ENCODE measurements at places on chromosomes 5 and 9.

DNA sequence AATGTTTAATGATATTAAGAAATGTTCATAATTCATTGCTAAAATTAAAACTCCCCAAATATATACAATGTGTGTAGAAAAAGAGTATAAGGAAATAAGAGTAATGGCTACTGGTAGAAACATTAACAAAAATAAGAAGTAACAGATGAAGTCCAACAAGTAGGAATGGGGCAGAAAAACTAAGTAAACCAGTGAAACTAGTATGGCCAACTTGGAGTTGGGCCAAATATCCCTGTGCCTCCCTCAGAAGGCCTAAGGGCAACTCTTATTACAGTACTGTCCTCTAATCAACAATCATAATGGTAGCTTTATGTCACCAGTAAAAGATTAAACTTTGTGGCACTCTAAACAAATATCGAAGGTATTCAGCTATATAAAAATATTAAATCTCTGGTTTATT, 93.5 kb downstream of the SSBP2 start:
- DNase-seq, result no peak

- no peak for DNase-seq
Measured at GRCh38 chr5:74148321-74148720, 492.2 kb downstream of the ENC1 start.

GRCh38 chr9:13186091-13186490, 93.4 kb downstream of the MPDZ start:
- DNase-seq, result no peak

- no peak for DNase-seq
Measured at GRCh38 chr9:103152473-103152872, 157.3 kb downstream of the CYLC2 start.

- no peak for DNase-seq
Measured at GRCh38 chr9:75974016-75974766, 83.7 kb downstream of the PCSK5 start.

DNA sequence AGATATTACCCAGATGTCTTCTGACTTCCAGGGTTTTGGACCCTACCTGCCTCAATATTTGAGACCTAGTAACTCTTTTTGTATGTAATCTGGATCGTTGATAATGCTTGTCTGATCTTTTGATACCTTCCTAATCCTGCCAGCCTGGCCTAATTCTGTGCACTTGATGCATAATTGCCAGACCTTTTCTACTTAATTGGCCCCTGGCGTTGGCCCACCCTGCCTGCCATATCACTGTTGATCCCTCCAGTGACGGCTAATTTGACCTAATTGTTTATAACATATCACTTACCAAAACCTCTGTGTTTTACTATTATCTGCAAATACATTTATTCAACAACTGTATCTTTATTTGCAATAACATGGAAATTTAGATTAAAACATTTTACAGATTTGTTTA, 49.0 kb downstream of the SLC44A1 start:
- no peak for DNase-seq

DNA sequence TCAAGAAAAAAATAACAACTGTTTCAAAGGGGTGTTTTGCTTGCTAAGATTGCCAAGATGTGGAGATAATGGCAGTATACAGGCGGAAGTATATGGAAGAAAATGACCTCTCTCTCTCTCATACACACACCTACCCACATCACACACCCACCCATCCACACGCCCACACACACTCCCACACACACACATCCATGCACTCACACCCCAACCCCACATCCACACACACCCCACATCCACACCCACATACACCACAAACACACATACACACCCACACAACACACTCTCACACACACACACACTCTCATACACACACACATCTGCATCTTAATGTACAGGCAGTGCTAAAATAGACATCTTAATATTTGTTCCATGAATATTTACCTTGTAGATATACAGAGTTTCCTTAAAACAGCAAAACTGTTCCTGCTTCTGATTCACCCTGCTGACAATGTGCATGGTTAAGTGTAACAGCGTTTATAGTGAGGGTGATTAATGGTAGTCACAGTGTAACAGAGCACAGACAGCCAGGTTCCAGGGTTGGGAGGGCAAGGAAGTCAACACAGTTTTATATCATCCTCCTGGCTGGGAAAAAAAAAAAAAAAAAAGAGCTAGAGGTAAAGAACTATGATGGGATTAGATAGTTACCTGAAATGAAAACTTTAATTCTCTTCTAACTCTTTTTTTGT, 8.3 kb downstream of the BHMT2 start:
- DNase-seq, result no peak

Measured in posterior cingulate gyrus (tissue), 11 donors.